ENCODE measurements at places on chromosomes 2 and 18.
A peak's percentile ranks its signal among the peaks of the same experiment; 100 is the strongest.

DNA sequence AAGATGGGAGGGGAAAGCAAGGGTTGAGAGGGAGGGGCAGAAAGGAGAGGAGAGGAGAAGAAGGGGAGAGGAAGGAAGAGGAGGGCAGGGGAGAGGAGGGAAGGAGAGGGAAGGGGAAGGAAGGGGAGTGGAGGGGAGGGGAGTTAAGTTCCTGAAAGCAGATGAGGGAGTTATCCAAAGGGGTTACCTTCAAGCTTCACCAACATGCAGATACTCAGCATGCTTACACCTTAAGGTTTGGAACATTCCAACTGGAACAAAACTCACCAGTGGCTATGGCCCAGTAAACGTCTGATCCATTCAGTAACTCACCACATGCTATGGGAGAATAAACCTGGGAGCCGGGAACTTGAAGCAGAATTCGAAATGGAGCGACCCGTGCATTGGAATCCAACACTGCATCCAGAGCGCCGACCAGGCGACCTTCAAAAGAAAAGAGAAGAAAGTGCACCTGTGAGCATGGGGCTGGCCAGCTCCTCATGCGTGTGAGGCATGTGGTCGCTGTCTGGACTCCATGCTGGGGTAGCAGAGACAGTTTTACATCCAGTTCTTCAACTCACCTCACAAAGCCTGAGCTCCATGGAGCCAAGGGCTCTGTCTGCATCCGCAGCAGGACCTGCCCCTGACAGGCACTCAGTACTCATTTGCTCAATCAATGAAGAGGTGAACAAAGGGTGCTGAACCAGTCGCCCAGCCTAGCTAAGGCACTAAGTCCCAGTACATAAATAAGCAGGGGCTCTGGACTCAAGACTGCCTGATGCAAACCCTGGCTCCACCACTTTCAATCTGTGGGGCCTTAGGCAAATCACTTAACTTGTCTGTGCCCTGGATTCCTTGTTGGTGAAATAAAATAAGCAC is 61.0 kb downstream of the TBC1D8 start:
- peak; percentile 17 for DNase-seq

- peak; percentile 69 for DNase-seq
Measured at GRCh38 chr2:70541481-70542020, 12.1 kb downstream of the TGFA start.

- DNase-seq, result no peak
Measured at GRCh38 chr2:118784860-118785259, 62.6 kb downstream of the EN1 start.

GRCh38 chr2:120677221-120677620 is 58.4 kb upstream of the GLI2 start:
- DNase-seq, result no peak

GRCh38 chr2:158575051-158575635 is 118.4 kb downstream of the PKP4 start:
- no peak for DNase-seq

DNA sequence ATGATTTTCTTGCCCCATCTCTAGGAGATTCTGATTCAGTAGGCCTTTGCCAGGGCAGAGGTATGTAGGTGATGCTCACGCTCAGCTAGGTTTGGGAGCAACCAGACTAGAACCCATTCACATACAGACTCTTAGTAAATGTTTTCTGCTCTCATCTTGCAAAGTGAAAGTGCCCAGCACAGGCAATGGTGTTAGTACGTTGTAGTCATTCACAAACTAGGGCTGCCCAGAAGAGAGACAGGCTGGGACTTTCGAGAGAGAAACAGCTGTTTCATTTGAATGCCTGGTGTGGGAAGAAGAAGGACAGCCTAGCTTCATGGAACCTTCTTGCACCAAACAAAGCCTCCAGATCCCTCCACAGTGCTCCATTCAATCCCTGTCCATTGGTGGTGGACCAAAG is 19.4 kb downstream of the DDX18 start:
- no peak for DNase-seq

- DNase-seq, result no peak
Measured at GRCh38 chr2:223744580-223744979, 92.8 kb downstream of the AP1S3 start.

- DNase-seq, result no peak
Measured at GRCh38 chr2:131056204-131056931, 36.9 kb downstream of the FAM168B start.

DNA sequence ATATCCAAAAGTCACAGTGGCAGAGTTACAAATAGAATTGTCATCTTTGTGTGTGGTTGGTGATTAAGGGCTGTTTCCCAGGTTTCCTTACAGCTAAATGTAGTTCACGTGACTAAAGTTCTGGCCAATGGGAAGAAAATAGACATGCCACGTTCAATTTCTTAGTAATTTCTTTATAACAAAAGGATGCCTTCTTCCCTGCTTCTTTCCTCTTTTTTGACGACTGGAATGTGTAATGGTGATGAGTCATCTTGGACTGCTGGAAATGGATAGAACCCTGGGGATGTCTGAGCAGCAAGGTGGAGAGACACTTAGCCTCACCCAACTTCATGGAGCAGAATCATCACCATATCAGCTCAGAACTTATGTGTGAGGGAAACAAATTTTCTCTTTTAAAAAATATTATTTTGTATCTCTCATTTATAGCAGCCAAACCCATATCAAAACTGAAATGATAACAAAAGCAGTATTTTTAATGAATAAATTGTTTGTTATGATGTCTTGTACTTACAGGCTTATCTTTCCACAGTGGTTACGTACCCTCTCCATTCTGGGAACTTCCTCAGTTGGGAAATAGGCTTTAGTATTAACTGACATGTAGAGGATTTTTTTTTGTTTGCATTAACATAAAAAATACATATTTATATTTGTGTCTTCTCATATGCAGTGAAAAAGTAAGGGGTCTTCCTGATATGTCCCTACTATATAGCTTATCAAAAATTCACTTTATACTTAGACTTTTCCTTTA is 91.1 kb upstream of the CDH2 start:
- no peak for DNase-seq

GRCh38 chr2:37110306-37111212 is 26.2 kb downstream of the GPATCH11 start:
- DNase-seq, result no peak

- DNase-seq, result no peak
Measured at GRCh38 chr18:24003903-24004640, 10.5 kb upstream of the TTC39C start.

GRCh38 chr2:240393831-240394410 is 41.5 kb upstream of the GPC1 start:
- DNase-seq, result no peak

GRCh38 chr2:165044505-165045303 is 89.4 kb upstream of the SLC38A11 start:
- no peak for DNase-seq

- DNase-seq, result peak; percentile 84
Measured at GRCh38 chr2:65435625-65436168, 3.3 kb upstream of the SPRED2 start.

DNA sequence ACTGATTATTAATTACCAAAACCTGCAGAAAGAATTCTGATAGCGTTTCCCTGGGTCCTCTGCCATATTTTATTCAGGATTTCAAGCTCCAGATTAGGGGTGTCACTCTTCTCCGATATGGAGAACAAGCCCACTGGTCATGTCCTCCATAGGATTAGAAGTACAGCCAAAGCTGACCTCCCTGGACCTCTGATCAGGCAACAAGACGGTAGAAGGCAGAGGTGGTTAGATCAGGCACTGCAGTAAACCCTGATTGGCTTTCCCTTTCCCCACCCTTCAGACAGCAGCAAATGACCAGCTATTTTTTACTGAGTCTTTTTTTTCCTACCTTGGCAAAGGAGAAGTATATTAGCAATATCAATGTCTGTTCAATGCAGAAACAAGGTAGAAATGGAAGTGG is 37.7 kb downstream of the SPC25 start:
- DNase-seq, result no peak

GRCh38 chr2:231685349-231686191 is 22.8 kb upstream of the PTMA start:
- DNase-seq, result peak; percentile 19

GRCh38 chr2:100662866-100663265 is 100.1 kb downstream of the PDCL3 start:
- no peak for DNase-seq

DNA sequence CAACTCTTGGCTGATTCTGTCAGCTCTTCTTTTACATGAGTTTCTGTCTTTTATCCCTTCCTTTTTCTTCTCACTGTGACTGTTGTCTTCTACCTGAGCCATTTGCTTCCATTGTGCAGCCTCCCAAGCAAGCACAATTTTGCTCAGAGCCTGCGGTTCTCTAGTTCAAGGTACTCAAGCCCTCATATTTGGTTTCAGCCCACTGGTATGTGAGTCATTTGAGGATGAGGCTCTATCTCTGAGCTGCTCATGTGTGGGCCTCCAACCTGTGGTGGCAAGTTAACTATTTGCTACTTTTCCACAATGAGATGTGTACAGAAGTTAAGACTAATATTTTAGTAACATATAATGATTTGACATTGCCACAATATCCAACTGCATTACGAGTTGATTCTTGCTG is 183.0 kb downstream of the PHLPP1 start:
- no peak for DNase-seq

DNA sequence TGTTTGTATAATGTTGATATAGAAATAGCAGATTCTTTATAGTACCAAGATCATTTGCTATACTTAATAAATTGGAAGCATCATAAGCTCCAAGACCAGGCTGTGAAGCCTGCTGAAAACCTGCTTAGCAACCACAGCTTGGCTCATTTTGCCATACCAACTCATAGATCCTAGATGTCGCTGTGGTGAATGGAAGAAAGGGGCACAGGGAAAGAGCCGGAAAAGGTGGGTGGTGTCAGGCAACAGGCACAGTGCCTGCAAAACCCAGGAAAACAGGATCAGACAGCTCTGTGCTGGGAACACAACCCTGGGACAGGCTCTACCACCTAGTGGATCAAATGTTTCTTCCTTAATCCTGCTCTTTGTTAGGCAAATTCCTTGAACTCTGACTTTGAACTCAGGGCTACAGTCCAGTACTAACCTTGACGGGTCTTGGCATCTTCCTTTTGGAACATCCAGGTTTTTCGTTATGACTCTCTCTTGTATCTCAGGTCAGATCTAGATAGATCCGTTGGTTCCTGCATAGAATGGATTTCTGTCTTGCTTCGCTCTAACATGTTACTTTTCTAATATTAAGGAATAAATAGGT is 31.6 kb downstream of the TWSG1 start:
- DNase-seq, result no peak

DNA sequence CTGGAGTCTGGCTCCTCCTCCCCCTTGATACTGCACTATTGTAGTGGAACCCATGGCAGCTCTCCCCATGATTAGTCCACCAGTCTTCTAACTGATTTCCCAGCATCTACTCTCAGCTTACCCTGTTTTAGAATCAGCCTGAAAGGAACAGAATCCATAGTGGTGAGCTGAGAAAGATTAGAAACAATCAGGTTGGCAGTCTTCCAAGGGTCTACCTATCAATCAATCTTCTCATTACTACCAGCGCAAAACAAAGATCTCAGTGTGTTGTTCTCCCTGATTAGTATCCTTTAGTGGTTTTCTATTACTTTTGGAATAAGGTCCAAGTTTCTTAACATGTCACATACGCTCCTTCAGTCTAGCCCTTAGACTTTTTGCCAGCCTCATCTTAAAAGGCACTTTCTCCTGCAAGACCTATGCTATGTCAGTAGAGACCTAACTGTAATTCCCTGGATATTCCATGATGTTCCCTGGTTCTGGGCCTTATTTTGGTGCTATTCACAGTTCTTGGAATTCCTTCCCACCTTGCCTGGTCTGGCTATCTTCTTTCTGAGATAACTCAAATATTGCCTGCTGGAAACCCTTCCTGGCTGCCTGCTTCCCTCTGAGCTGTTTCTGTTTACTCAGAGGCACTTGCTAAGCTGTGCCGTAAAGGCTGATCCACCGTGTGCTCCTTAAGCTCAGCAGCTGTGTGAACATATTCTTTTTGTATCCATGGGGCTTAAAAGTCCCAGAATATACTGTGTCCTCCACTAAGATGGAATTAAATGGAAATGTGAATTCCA is 32.6 kb downstream of the LAMA3 start:
- DNase-seq, result no peak
